ENCODE measurements at places on chromosomes 2 and 18.
A peak's percentile ranks its signal among the peaks of the same experiment; 100 is the strongest.

GRCh38 chr2:201618744-201619662, 24.3 kb downstream of the TMEM237 start:
- peak; percentile 62 for DNase-seq

DNA sequence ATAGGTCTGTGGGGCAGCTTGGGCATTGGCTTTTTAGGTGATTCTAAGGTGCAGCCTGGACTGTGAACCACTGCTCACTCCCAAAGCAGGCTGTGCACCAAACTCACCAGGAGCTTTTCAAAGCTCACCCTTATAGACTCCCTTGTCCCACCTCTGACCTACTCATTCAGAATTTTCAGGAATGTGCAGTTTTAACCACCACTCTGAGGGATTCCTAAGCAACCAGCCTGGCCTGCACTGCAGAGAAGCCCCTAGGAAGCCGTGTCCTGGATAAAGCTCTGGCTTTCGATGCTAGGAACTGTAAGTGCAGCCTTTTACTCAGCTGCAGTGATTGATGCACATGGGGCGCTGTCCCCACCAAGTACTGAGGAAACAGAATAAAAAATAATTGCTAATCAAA, 33.0 kb downstream of the MRO start:
- no peak for DNase-seq

GRCh38 chr2:196337208-196337953, 166.0 kb upstream of the STK17B start:
- peak; percentile 3 for DNase-seq

DNA sequence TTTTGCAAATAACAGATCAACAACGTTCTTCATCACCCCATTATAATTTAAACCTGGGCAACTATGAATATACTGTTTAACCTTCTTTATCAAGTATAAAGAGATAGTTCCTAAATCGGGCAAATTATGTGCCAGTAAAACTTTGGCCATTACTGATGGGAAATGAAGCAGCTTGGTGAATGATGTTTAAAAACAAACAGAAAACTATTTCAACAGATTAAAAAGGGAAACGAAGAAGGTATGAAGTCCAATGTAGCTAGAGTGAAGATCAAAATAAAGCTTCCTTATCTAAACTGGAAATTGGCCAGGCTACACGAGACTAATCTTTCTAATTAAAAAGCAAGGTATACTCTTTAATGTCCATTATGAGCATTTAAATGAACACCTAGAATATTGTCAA, 6.7 kb upstream of the RBBP8 start:
- no peak for DNase-seq

DNA sequence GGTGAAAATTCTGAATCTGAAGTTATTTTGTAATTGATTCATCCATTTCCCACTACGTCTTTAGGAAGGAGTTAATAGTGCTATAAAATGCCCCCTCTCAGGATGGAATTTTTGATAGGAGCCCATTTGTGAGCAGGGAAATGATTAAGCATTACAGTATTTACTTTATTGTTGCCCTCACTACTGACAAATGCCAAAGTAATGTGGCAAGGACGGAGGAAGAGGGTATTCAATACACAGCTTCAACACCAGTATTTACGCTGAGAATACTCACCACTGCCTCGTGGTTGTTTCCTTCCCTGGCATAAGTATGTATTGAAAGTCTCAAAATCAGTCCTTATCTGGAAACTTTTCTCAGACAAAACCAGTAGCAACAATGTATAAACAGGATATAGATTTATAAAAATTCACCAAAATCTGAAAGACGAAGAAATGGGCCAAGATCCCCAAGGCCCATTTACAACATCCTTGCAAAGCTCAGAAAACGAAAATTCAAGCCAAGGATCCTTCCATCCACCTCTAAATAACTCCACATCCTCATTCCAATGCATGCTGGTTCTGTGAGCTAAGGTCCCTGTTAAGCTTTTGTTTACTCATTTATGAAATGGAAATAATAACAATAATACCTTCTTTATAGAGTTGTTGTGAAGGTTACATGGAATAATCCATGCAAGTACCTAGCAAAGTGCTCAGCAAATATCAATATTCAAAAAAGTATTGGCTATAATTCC, 29.3 kb downstream of the FEZ2 start:
- DNase-seq = no peak

DNA sequence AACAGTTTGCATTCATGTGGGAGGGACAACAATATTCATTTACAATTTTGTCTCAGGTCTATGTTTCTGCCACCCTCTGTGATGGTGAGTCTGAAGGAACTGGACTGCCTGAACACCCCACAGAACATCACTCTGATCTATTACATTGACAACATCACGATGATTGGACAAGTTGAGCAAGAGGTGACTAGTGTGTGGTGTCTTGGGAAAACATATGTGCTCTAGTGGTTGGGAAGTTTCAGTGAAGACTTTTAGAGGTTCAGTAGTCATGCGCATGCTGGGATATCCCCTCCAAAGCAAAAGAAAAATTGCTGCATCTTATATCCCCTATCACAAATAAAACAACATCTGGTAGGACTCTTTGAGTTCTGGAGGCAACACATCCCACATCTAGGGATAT, 18.6 kb upstream of the CTLA4 start:
- no peak for DNase-seq

GRCh38 chr2:105364436-105365139, 27.2 kb downstream of the C2orf49 start:
- DNase-seq = no peak

- DNase-seq = no peak
These were observed 12.9 kb upstream of the MGAT4A start for GRCh38 chr2:98743835-98744234.

- DNase-seq = no peak
These were observed 162.7 kb upstream of the ETAA1 start for GRCh38 chr2:67234440-67234839.

DNA sequence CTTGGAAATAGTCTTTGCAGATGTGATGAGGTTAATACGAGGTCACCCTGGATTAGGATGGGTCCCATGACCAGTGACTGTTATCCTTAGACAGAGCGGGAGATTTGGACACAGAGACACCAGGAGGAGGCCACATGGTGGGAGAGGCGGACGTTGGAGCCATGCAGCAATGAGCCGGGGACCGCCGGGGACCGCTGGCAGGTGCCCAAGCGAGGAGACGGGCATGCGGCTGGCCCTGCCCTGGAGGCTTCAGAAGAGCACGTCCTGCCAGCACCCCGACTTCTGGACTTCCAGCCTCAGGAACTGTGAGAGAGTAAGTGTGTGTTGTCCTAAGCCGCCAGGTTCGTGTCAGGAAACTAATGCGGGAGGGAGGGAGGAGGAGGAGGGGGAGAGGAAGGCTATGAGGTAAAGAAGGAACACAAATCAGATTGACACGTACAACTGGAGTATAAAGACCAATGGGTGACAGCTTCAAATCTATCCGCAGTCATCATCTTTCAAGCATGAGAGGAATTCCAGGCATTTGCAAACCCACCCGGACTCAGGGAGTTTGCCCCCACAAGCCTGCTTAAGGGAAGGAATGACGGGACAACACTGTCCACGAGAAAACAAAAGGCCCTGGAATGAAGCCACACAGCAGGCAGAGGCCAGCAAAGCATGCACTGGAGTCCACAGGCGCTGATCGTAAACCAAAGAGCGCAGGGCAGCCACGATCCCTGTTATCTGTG, 11.6 kb upstream of the BOK start:
- no peak for DNase-seq

- DNase-seq = no peak
These were observed 1.5 kb downstream of the IER3IP1 start for GRCh38 chr18:47174545-47175116.

DNA sequence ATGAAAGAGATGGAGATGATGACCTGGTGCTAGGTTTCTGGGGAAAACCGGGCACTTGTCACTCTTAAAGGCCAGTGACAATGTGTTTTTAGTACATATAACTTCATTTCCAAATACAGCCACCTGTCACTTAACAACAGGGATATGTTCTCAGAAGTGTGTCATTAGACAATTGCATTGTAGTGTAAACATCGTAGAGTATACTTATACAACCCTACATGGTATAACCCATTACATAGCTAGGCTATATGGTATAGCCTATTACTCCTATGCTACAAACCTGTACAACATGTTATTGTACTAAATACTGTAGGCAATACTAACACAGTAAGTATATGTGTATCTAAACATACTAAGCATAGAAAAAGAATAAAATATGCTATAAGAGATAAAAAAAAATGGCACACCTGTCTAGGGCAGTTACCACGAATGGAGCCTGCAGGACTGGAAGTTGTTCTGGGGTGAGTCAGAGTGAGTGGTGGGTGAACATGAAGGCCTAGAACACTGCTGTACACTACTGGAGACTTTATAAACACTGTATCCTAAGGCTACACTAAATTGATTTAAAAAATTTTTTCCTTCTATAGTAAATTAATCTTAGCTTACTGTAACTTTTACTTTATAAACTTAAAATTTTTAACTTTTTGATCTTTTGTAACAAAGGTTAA, 123.2 kb downstream of the THADA start:
- DNase-seq = no peak

DNA sequence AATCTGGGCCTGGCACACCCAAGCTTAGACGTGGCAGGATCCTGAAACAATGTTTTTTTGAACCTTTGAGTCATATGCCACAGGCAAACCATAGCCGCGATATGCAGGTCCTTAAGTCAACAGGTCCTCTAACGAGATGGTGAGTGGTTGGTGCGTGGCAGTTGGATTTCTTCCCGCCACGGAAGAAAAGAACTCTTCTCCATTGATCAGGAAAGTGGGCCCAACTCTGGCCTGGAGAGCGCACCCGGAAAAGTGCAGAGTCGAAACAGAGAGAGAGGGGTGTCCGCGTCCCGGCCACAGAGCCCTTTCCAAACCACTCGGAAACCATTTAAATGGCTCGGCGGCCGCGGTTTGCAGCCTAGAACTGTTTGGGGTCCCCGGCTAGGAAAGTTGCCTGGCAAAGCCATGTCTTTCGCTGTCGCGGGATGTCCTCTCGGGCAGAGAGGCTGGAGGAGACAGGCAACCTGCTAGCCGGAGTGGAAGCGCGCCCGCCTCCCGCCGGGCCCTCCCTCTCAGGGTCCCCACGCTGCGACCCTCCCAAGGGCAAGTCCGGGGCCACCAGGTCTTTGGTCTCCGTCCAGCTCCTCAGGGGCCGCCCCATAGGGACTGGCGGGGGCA, 777 bp downstream of the GALNT3 start:
- DNase-seq = peak; percentile 13

DNA sequence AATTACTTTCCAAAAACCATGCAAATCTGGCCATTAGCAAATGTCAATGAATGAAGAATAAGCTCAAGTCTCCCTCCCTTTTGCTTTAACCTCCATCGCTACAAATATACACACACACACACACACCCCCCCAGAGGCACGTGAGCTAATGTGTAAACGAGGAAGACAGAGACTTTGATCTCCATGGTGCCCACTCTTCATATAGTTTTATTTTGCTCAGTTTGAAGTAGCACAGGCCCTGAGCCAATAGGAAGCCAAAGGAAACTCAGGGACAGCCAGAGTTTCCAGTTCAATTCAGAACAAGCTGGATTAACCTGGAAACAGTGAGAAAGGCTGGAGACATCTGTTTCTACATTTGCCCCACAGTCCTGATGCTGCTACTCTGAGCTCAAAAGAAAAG, 248.4 kb upstream of the MEIS1 start:
- no peak for DNase-seq

DNA sequence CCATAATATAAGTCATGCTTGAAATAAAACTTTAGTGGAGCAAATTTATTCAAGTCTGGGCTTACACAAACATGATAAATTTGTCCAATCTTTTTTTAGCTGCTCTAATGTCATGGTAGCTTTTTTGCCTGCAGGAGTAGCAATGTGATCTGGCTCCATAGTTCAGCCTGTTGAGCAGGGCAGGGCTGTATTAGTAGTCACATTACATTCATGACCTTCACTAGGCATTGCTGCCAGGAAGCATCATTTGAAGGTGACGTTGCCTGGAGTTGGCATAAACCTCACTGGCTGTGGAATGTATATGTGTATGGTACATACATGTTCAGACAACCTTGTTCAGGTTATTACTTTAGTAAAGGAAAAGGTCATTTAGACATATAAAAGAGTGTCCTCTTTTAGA, 76.6 kb downstream of the CCDC85A start:
- DNase-seq = no peak

DNA sequence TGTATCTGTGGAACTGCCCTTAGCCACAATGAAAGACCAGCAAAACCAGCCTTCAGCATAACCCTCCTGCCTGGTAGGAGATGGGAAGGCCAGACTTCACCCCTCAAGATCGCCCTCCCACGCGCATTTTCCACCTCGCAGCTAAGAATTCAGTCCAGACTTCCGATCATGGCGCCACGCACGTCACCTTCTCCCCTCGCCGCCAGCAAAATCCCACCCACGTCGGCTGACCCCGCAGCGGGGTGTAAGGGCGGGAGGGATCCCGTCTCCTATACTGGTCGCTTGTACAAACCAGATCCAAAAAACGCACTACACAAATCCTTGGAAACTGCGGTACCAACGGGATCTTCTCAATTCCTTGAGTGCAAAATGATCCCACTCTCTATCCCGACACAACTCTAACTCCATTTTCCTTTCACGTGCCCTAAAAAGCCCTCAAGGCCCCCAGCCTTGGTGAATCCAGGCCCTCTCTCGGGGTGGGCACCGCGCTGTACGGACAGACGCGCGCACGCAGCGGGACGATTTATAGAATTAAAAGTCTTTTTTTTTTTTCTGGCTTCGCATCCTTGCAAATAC, 1.0 kb upstream of the BMPR2 start:
- DNase-seq = peak; percentile 27

DNA sequence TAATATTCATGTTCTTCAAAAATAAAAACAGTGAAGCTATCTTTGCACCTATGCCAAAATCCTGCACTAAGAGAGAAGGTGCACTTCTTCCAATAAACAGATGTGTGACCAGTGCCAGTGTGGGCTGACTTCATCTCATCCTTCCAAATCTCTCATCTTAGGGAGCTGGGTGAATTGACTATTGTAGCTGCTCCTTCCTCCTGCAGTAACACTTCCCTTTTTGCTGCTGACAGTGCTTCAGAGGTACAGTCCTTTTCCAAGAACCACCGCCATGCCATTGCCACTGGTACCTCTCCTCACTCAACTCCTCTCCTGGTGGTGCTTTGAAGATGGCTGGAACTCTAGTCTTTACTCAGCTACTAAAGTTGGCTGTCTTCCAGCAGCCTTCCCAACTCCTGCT, 42.1 kb upstream of the ARHGAP25 start:
- DNase-seq = no peak

GRCh38 chr2:189128970-189129369, 50.6 kb downstream of the COL5A2 start:
- DNase-seq = no peak

GRCh38 chr18:67875944-67876343, 359.4 kb upstream of the DSEL start:
- no peak for DNase-seq

GRCh38 chr2:219071131-219071816, 10.6 kb upstream of the IHH start:
- DNase-seq = no peak

GRCh38 chr2:165114346-165114939, 89.4 kb downstream of the SCN3A start:
- DNase-seq = no peak

- DNase-seq = peak; percentile 85
These were observed 78.2 kb downstream of the KCTD1 start for GRCh38 chr18:26470011-26470637.

DNA sequence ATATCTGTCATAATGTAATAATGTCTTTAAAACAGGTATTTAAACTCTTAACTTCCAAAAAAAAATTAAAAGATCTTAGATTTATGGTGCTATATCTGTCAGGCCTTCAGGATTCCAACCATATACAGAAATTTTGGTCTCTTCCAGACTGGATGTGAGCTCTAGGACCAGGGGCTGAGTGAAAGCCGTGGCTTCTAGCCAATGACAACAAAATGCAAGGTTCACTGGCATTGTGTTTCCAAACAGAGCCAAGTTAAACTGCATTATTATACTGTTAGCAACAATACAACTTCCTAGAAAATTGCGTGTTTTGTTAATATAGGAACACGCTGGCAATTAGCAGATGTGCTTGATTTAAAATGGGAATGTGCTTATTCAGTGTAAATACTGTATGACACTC, 809.8 kb upstream of the SOX11 start:
- DNase-seq = peak; percentile 52
